ENCODE measurements at places on chromosomes 6 and 20.

DNA sequence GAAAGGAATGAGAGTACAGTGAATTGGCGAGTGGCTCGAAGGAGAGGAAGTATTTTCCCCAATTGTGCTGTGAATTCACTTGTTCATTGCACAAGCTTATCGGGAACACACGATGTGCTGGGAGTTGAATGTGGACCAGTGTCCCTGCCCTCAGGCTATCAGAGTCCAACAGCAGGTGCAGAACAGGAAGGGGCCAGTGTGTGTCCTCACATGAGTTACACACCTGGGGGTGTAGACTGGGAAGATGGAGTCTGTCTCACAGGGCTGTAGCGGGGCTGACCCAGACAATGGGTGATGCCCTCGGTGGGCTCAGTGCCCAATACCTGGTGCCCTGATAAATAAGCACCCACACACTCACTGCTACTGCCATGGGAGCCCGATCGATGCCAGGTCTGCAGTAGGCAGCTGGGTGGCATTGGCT lies 14.4 kb downstream of the DUSP22 start:
- DNase-seq = no peak

DNA sequence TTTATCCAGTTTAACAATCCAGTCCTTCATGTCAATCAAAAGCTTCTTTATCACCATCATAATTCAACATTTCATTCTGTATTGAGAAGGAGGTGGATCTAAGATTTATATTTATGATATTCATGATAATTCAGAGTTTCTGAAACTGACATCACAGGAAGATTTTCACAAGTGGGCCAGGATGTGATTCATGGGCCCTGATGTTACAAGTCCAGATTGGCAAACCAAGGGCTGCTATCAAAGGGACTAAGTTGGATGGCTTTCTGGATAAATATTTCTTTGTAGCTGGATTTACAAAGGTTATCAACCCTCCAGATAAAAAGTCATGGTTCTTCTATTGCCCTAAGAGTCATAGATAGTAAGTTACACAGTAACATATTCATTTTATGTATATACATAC lies 866.5 kb downstream of the KIF16B start:
- DNase-seq = no peak

DNA sequence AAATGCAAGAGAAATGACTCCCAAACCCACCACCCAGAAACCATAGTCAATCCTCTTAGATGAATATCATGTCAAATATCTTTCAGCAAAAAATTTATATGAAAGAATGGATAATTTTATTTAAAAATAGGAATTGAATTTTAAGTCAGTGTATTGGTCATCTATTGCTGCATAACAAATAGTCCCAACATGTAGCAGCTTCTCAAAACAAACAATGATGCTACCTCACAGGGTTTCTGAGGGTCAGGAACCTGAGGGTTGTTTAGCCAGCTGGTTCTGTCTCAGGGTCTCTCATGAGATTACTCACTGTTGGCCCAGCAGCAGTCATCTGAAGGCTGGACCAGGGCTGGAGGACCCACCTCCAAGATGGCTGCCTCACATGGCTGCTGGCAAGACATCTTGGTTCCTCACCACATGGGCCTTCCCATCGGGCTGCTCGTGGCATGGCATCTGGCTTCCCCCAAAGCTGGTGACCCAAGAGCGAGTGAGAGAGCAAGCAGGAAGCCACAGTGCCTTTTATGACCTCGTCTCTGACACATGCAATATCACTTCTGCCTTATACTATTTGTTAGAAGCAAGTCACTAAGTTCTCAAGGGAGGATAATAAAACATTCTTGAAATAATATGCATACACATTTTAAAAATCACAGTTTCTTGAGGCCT lies 36.3 kb downstream of the BANF2 start:
- DNase-seq = no peak

DNA sequence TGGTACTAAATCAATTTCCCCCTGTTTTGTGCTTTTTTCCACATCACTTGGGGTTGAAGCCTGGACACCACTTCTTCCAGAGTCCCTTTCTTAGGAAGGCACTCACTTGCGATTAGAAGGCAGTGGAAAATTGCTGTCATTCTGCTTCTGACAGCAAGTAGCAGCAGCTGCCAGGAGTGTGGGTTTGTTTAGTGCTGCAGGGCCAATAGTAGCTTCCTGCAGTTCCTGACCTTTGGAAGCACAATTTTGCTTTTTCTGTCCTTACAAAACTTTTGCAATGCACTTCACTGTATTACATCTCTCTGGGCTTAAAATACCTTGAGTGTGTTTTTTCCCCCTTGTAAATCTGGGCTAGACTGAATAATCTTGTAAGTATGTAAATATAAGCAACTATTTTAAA lies 12.5 kb upstream of the HLA-DRA start:
- DNase-seq = no peak

DNA sequence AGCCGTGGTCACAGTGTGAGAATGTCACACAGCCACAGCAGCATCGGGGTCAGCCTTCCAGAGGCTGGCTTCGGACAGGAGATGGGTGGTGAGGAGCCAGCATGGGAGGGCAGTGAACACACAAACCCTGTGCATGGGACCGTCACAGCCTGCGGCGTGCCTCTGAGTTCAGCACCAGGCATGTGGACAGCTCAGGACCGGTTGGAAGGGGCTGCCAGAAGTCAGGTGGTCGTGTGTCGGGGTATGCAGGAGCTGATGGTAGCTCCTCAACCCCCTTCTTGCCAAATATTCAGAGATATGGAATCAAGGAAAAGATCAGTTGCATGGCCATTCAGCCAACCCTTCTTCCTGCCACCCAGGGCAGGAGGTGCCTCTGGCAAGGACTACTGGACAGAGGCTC lies 28.2 kb downstream of the MYT1 start:
- no peak for DNase-seq

DNA sequence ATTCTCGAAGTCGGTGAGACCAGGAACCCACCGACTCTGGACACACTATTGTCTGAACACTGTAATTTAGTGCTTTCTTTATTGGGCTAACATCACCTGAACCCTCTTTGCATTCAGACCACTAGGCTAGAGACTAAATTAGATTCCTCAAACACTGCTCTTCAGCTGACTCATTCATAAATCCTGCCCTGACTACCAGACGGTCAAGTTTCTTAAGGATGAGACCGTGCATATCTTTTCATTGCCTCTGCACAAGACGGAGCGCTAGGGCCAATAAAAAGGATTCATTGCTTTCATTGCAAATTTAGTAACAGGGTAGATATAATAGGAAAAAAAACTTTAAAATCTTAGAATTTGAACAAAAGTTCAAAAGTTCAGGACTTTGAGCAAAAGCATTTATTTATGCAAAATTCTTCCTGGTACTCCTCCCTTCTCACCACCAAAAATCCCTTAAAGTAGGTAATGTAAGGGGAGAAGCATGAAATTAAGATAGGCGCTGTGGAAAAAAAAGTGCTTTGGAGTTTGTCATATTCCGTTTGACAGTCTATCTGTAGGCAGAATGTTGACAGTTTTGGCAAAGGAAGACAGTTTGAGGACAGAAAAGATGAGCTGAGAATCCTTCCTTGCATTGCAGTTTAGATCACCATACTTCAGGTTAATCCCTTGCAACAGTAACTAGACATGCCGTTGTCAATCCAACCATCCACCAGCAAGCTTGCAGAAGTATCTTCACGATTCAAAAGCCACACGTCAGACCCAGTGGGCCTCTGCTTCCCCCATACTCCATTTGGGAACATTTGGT lies 328.6 kb upstream of the JARID2 start:
- DNase-seq = no peak

DNA sequence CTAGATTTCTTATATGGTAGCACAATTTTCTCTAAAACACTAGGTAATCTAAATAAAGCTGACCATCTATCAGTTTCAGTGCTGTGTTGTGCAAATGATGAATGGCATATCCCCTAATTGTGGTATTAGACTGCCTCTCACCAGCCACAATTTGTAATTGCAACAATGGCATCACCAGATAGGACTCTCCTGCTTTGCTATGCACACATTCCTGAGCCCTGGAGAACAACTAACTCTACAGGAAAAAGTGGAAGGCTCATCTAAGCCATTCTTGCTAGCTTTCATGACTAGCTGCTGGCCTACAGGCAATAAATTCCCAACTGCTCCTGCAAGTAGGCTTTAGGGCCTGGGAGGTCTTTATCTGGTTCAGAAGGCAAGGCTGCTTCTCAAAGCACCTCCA lies 974.1 kb downstream of the EYS start:
- DNase-seq = no peak
